ENCODE measurements at places on chromosomes 3 and 15.

DNA sequence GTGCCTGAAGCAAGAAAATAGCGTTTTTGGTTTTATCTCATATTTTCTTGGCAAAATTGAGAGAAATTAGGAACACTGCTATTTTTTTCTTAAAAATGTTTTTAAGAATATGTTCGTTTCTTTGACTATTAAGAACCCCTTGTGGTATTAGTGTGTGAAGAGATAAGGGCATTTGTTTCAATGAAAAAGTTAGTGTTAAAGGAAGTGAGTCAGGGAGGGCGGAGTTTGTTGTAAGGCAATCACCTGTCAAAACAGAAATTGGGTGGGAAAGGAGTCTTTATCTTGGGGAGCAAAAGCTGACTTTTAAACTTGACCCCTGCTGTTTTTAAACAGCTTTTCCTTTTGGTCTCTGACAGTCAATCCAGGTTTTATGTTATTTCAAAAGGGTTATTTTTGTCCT, 4.2 kb downstream of the RAP2B start:
- DNase-seq, result no peak

DNA sequence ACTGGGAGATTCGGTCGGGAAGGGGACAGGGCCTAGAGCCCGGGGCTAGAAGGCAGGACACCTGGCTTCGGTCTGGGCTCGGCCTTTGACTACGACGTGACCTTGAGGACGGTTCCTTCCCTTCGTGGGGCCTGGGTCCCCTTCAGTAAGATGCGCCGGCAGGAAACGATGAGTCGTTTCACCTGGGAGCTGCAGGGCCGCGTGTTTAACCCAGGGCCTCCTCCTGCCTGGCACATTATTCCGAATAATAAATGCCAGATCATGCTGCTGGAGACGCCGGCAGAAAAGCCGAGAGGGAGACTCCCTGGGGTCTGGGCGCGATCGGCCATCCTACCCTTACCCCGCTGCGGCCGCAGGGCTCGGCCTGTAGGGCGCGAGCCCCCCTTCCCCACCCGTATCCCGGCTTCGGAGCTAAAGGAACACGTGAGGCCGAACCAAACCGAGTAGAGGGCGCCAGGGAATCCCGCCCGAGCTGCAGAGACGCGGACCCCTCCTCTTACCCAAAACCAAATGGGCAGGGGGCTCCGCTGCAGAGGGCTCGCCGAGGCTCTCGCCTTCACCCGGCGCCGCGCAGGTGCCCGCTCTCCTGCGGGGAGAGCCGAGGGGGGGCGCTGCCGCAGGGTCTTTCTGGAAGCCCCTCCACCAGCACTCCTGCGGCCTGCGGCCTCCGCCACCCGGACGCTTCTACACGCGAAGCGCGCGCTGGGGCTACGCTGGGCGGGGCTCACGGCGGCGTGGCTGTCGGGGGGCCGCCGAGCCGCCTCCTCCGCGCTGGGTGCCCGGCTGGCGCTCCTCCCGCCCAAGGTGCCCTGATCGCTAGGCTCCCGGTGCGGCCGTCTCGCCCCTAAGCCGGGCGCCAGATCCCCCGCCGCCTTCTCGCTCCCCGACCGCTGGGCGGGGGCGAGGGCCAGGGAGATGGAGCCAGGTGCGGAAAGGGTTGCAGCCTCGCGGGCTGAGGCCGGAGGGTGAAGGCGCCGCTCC, at the start of gene BDH1:
TSS of gene BDH1 (minus strand) at position 688 of the 981 bp plus-strand sequence. CDS start 9,525 bp downstream, outside the sequence.
- DNase-seq, result peak; percentile 80

- DNase-seq, result no peak
These were observed 139.3 kb downstream of the RSRC1 start for GRCh38 chr3:158249183-158249582.

- DNase-seq, result peak; percentile 55
These were observed 86.6 kb downstream of the CHRD start for GRCh38 chr3:184466413-184466960.

GRCh38 chr3:13687517-13687943, 138.6 kb downstream of the FBLN2 start:
- no peak for DNase-seq

DNA sequence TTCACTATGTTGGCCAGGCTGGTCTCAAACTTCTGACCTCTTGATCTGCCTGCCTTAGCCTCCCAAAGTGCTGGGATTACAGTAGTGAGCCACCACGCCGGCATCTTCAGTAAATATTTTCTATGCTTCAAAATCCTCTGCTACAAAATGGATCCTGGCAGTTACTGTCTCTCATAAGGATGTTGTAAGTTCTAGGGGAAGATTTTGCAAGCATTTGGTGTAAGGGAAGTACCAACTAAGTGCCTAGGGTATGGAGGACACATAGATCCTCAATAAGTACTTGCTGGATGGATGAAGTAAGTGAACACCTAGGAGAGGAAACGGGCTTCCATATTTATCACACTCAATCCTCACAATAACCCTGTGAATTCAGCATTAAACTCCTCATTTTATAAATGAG, 6.6 kb downstream of the TM4SF4 start:
- no peak for DNase-seq

- DNase-seq, result no peak
These were observed 44.8 kb upstream of the TLE3 start for GRCh38 chr15:70142322-70143191.

DNA sequence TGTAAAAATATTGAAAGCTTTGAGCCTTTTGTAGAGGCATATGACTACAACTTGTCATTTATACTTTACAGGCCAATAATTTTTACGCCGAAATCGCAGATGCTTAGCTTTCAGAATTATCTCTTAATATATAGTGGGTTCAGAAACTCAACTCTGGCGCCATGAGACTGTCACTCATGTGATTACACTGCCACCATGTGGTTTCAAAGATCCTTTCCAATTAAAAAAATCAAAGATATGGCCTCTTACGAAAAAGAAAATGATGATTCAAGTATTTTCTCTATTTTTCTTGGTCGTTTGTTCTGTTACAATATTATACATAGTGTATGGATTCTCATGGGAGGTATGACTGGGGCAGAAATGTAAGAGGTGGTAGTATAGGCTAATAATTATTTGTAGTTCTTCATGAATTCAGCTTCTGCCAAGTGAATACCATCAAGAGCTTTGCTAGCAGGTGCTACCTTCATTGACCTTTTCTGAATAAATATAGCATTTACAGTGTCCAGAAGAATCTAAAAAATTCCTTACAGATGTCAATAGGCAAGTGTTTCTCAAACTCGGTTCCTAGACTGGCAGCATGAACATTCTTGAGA, 751.7 kb upstream of the GOLIM4 start:
- DNase-seq, result peak; percentile 76

- peak; percentile 23 for DNase-seq
These were observed 207.0 kb downstream of the NTRK3 start for GRCh38 chr15:88049506-88049905.

All from RPMI8226 (cell line).